Memory B cell (primary cell): ENCODE measurements at places on chromosomes 7 and 10.

DNA sequence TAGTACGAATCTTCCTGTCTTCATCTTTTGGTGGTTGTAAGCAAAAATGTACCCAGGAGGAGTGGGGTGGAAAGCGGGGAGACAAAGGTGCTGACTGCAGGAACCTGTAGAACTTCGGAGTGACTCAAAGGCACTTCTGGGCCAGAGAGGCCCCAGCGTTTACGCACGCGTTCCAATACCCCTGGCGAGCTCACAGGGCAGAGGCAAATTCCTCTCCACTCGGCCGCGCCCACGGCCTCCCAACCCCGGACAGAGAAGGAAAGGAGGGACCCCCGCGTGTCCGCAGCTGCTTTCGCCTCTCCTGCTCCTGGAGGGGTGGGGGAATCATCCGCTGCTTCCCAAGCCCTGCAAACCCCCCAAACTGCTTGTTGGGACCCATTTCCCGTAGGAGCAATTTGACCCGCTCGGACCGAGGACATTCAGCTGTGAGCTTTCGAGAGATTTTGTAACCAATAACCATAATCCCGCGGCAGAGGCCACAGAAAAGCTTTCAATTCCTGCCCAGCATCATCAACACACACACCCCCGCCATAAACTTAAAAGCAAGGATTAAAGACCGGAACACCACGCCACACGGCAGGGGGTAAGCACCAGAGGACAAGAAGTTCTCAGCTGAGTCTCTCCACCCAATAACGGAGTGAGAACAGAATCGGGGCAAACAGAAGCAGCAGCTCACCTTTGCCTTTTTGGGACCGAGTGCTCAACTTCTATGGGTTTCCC is 2.3 kb downstream of the IGF2BP3 start:
- peak; percentile 34 for DNase-seq

- no peak for DNase-seq
Observed at GRCh38 chr7:49839863-49840645, 66.6 kb downstream of the VWC2 start.

- no peak for DNase-seq
Observed at GRCh38 chr10:43881657-43882056, 233.0 kb upstream of the ZNF32 start.

DNA sequence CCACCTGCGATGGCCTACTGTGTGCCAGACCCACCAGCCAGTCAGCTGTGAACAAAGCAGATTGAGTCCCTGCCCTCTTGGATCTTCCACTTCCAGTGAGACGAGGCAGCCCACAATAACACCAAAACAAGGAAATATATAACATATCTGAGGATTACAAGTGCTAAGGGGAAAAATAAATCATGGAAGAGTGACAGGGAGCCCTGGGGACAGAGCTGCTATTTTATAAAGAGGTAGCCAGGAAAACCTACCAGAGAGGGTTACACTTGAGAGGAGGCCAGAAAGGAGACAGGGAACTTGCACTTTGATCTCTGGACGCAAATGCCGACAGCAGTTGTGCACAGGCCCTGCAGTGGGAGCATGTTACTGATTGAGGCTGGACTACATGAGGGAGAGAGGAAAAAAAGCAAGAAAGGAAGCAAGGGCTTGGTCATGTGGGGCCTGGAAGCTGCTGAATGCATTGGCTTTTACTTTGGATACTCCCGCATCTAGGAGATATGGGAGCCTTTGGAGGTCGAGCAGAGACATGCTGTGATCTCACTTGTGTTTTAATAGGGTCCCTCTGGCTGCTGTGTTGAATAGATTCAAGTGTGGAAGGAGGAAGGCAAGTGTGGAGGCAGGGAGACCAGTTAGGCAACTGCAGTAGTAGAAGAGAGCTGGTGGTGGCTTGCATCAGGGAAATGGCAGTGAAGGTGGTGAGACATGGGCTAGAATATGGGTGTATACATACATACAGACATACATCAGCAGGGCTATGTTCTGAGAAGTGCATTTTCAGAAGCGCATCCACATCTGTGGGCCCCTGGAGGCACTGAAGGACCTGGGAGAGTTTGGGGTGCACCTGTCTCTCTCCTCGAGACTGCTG is 26.2 kb downstream of the MINDY4 start:
- no peak for DNase-seq
